Activated CD4-positive, alpha-beta memory T cell treated with anti-CD3 and anti-CD28 coated beads for 36 hours (primary cell): ENCODE measurements at places on chromosomes 7 and 10. TPM values are rescaled to one million over a fixed set of nuclear protein-coding genes. Genes with fewer than 3 reads are reported as not detected.

DNA sequence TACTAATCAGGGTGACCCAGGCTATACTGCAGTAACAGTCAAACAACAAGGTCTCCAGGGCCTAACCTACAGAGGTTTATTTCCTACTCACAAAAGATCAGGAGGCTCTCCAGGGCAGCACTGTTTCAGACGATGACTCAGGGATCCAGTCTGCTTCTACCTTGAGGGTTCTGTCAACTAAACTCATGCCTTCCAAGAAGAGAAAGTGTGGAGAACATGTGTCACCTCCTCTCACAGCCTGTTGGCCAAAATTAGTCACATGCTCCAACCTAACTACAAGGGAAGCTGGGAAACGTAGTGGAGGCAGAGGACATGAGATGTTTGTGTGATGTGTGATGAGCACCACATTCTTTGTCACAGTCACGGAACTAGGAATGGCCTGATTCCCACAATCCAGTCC lies 14.7 kb upstream of the INA start:
- no peak overlapping the region for H3K4me3 ChIP-seq
- no peak overlapping the region for H3K27ac ChIP-seq
- peaks cover 26% of the 10 kb centered on the region for H3K27me3 ChIP-seq
- no peaks in the 10 kb centered on the region for H3K36me3 ChIP-seq
- H3K4me1 ChIP-seq: no peaks in the 10 kb centered on the region

ITPRID1 gene
- total RNA-seq: not detected

DNA sequence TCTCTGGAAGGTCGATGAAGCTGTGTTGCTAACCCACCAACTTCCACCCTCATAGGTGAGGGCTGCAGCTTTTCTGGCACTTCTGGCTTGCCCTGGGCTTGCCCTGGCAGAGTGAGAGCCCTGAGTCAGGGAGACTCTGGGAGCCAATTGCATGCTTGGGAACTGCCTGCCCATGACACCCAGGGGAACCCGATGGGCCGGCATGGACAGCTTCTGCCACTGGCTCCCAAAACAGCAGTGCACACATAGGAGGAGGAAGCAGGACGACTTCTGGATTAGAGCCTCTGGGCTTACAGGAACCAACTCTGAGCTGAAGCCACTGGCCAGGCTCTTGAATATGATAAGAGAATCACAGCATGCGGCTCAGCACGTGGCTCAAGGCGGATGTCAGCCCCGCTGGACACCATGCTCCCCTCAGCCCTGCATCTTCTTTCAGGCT lies 135.2 kb upstream of the UNC5B start:
- H3K27me3 ChIP-seq: no peaks in the 10 kb centered on the region
- H3K4me1 ChIP-seq: no peaks in the 10 kb centered on the region
- H3K36me3 ChIP-seq: no peaks in the 10 kb centered on the region
- H3K4me3 ChIP-seq: no peak overlapping the region

GBX1 gene
- not detected for total RNA-seq

ZNF488 gene
- 0.38 TPM for total RNA-seq

DNA sequence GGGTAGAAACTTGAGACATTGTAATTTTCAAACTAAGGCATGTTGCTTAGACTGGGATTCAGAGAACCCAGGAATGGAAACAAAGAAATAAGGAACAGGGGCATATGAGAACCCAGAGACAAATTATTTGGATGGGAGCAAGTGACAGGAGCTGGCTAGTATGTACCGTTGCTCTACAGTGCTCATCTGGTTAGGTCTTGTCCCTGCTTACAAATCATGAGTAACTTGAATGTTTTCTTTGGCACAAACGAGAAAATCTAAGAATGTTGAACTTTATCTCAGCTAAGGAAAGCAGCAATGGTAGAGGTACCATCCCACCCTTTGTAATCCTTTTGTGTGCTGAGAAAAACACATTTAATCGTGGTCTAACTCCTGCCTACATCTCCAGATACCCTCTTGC lies 116.0 kb upstream of the IMMP2L start:
- no peak for DNase-seq
- H3K27me3 ChIP-seq: peaks cover 5% of the 10 kb centered on the region
- H3K36me3 ChIP-seq: no peaks in the 10 kb centered on the region

DLX6 gene
- total RNA-seq: not detected

DNA sequence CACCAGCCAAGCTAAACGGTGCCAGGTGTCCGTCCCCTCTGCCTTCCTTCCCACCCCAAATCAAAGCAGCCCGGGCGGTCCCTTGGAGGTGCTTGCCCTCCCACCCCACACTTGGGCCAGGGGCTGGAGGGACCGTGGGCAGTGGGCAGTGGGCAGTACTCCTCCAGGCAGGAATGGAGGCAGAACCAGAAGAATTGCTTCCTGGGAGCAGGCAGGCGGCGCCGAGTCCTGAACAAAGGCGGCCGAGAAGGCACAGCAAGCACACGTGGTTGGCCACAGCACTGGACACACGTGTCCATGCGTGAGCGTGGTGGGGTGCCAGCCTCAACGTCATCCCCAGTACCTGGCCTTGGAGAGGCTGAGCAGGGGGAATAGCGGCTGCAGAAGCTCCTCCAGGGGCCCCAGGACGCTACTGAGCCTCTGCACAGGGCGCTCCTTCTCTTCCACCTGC lies 48.4 kb upstream of the NKX6-2 start:
- H3K4me1 ChIP-seq: no peaks in the 10 kb centered on the region
- H3K4me3 ChIP-seq: no peak overlapping the region
- no peak for DNase-seq
- H3K27ac ChIP-seq: no peak overlapping the region
- peaks cover 6% of the 10 kb centered on the region for H3K27me3 ChIP-seq

OR2AE1 gene
- not detected for total RNA-seq

DNA sequence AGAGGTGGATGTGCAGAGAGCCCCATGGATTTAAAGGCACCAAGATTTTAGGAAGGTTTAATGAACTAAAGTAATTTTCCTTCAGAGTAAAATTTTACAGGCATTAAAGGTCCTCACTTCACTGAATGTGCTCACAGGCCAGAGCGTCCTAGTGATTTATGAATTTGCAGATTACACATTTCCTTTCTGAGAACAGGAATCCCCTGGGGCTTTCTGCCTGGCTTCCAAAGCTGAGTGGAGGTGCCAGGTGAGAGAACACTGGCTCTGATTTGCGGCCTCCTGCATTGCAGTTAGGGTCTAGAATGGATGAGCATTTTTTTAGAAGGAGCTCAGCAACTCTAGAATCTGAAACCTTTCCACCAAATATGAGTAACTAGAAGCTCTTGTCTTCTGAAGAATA lies 194.3 kb downstream of the SORCS3 start:
- no peaks in the 10 kb centered on the region for H3K4me1 ChIP-seq
- H3K27me3 ChIP-seq: peaks cover 4% of the 10 kb centered on the region
- no peaks in the 10 kb centered on the region for H3K36me3 ChIP-seq
- H3K27ac ChIP-seq: no peak overlapping the region
- no peak for DNase-seq

- DNase-seq: no peak
- no peaks in the 10 kb centered on the region for H3K36me3 ChIP-seq
- no peak overlapping the region for H3K27ac ChIP-seq
- no peaks in the 10 kb centered on the region for H3K4me1 ChIP-seq
Measured at GRCh38 chr7:29639386-29639785, 75.8 kb downstream of the PRR15 start.

DNA sequence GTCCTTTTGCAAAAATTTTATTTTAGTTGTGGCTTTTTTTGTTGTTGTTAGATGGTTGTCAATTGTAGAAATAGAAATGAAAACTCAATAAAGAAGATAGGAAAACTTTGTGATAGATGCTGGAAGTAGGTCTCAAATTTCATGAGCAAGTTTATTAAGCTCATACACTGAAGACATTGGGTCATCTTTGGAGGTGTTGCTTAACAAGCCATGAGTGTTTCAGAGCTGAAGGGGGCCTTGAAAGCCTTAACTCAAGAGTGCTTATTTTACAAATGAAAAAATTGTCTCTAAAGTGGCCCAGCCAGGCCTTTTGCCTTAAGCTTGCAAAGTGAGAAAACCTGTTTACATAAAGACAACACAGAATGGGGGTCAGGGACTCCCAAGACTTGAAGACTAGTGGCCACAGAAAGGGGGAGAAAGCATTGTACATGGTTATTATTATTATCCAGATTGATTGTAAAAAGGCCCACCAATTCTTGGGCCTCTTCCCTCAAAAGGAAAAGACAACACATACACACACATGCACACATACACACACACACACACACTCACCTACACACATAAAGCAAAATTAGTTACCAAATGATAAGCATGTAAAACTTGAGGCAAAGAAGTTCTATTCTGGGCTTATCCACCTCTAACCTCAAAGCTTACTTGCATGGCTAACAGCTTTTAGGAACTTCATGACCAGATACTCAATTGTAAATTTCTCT lies 49.7 kb upstream of the GLCCI1 start:
- peaks cover 33% of the 10 kb centered on the region for H3K4me1 ChIP-seq
- H3K36me3 ChIP-seq: no peaks in the 10 kb centered on the region
- DNase-seq: no peak
- no peak overlapping the region for H3K27ac ChIP-seq
- H3K4me3 ChIP-seq: no peak overlapping the region
- H3K27me3 ChIP-seq: no peaks in the 10 kb centered on the region

DNA sequence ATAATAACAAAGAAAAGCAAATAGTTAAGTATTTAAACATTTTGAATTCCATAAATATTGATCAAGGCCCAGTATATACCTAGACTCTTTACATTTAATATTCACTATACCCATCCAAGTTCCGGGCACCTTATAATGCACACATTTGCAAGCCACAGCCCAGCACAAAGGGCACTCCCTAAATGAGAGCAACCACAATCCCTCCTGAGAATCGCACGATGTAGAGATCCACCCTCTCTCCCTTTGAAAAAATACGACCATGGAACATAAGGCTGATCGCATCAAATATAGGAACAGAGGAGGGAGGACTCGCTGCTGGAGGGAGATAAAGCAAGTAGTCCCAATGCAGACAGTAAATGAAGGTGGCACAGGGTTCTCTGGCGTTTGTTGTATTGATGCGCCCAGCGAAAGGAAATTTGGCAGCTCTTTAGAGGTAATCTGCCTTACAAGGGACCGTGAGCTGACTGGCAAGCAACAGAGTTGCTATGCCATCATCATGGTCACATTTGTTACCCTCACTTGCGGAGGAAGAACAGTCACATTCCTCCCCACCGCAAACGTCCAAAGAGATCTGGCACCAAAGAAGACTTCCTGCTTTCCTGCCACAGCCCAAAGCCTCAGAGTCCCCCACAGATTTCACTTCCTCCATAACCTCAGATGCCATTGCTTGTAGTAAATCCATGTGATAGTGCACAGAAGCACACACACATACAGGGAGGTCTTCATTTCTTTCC lies 16.1 kb upstream of the TAS2R40 start:
- H3K27ac ChIP-seq: no peak overlapping the region
- peaks cover 11% of the 10 kb centered on the region for H3K4me1 ChIP-seq
- DNase-seq: peak; percentile 44

SNX10 gene
- 43.1 TPM for total RNA-seq

DNA sequence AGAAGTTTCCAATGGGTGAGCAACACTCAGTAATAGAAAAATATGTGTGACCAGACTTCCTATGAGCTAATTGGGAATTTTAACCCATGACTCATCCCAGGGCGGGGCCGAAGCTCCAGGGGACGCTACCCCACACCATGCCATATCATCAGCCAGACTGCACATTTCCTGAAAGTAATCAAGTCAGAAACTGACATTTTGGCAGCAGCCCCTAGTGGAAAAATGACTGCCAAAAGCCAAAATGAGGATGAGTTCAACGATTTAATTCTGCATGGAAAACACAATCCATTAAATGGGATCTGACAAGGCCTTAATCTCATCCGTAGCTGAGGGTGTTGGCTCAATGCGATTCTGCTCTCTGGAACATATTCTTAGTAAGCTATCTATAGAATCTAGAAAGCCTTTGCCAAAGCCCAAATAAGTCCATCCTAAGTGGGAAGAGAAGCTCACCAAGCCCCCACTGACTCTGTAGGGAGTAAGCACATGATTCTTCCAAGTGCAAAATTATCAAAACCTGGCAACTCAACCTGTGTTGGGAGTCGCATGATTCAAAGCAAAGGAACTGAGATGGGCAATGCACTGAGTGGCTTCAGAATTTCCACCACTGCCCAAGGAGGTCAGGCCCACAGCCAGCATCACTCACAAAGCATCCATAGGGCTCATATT lies 93.1 kb upstream of the PDE1C start:
- no peak overlapping the region for H3K4me3 ChIP-seq
- no peaks in the 10 kb centered on the region for H3K27me3 ChIP-seq
- H3K4me1 ChIP-seq: no peaks in the 10 kb centered on the region
- H3K36me3 ChIP-seq: no peaks in the 10 kb centered on the region
- no peak overlapping the region for H3K27ac ChIP-seq
- DNase-seq: no peak

- no peak overlapping the region for H3K27ac ChIP-seq
- no peaks in the 10 kb centered on the region for H3K36me3 ChIP-seq
- no peak for DNase-seq
- no peaks in the 10 kb centered on the region for H3K27me3 ChIP-seq
- H3K4me3 ChIP-seq: no peak overlapping the region
- no peaks in the 10 kb centered on the region for H3K4me1 ChIP-seq
Measured at GRCh38 chr7:154676422-154677073, 326.4 kb downstream of the PAXIP1 start.

HMX3 gene
- 0.24 TPM for total RNA-seq

GRCh38 chr7:40599836-40600235 lies 465.0 kb downstream of the SUGCT start:
- no peaks in the 10 kb centered on the region for H3K36me3 ChIP-seq
- no peak for DNase-seq
- peaks cover 4% of the 10 kb centered on the region for H3K4me1 ChIP-seq
- H3K27ac ChIP-seq: no peak overlapping the region

VGF gene
- not detected for total RNA-seq

DNA sequence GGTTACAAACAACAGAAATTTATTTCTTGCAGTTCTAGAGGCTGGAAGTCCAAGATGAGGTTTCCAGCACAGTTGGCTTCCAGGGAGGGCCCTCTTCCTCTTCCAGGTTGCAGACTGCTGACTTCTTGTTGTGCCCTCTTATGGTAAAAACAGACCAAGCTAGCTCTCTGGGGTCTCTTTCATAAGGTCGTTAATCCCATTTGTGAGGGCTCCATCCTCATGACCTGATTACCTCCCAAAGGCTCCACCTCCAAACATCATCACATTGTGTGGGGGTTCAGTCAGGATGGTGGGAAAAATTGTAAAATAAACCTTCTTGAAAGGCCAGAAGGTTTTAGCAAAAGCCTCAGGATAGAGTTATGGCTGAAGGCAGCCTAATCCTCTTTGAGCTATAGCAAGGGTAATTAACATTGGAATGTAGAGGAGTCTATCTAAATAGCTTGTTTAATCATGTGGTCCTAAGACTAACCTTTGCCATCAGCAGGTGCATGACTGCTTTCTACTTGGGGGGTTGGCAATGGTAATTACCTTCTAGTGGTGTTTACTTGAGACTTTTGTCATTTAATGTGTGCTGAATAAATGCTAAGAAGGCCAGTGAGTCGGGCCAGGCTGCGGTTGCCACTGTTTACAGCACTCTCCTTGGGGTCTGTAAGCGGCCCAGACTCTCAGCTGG lies 80.8 kb downstream of the PPP1R17 start:
- no peak for DNase-seq
- H3K4me3 ChIP-seq: no peak overlapping the region
- no peaks in the 10 kb centered on the region for H3K27me3 ChIP-seq
- H3K36me3 ChIP-seq: no peaks in the 10 kb centered on the region
- H3K4me1 ChIP-seq: no peaks in the 10 kb centered on the region

- H3K4me1 ChIP-seq: no peaks in the 10 kb centered on the region
- DNase-seq: no peak
- H3K27ac ChIP-seq: no peak overlapping the region
Measured at GRCh38 chr7:94642838-94643653, 12.9 kb downstream of the SGCE start.

PKD2L1 gene
- total RNA-seq: not detected

NEBL gene
- not detected for total RNA-seq
